Common myeloid progenitor, CD34-positive (primary cell): ENCODE measurements at places on chromosomes 3 and 15.

DNA sequence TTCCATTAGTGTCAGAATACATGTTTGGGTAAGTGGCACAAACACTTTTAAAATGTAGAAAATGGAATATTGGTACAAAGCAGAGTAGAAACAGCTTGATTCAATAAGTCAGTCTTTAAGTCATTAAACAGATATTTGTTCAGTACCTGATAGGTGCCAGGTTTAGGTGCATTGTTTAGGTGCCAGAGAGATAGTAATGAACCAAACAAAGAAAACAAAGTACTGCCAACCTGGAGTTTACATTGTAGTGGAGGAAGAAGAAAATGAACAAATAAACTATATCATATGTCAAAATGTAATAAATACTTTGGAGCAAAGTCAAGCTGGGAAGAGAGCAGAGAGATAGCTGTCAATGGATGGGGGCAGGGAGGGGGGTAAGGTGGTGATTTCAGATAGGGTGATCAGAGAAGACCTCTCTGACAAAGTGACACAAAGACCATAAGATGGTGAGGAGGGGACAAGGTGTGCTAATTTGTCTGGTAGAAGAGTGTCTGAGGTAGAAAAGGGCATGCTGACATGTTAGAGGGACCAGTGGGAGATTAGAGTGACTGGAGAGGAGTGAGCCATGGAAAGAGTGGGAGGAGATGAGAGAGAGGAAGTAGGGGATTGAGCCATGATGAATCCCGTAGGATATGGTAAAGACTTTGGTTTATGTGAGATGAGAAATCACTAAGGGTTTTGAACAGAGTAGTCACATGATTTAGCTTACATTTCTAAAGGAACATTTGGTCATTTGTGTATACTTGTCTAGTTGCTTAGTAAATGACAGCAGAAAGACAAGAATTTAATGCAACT, 128.2 kb downstream of the UBE2E2 start:
- H3K4me1 ChIP-seq: no peaks in the 10 kb centered on the region
- H3K36me3 ChIP-seq: no peaks in the 10 kb centered on the region
- no peak for DNase-seq
- H3K27me3 ChIP-seq: no peaks in the 10 kb centered on the region

- H3K27ac ChIP-seq: no peak overlapping the region
- H3K36me3 ChIP-seq: no peaks in the 10 kb centered on the region
- no peaks in the 10 kb centered on the region for H3K4me1 ChIP-seq
- DNase-seq: no peak
- H3K4me3 ChIP-seq: no peak overlapping the region
- no peaks in the 10 kb centered on the region for H3K27me3 ChIP-seq
Observed at GRCh38 chr3:102032491-102033383, 183.4 kb downstream of the NFKBIZ start.

GRCh38 chr3:126558336-126559071, at the start of gene C3orf22:
Gene C3orf22, minus strand, starts transcription at chr3:126558932. Its CDS starts 5,542 bp downstream, at chr3:126553390.
- H3K36me3 ChIP-seq: no peaks in the 10 kb centered on the region
- no peak within 1 kb of the TSS for H3K27ac ChIP-seq
- H3K27me3 ChIP-seq: no peaks in the 10 kb centered on the region
- DNase-seq: no peak
- peaks cover 2% of the 10 kb centered on the region for H3K4me1 ChIP-seq

DNA sequence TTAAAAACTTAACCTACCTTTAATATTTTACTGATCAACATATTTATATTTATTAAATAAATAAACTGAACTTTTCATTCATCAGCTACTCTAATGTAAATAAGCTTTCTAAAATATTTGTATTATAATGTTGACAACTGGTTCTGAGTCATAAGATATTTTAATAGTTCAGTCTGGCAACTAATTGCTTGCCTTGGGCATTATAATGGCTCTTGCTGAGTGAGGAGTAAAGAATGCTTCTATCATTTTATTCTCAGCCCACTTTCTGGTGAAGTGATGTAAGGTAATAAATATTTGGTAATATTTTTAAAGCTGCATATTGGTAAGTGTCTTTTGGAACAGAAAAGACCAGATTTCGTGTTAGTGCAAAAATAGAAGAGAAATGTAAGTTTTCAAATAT, 81.5 kb downstream of the DIPK2A start:
- no peak for DNase-seq
- no peaks in the 10 kb centered on the region for H3K4me1 ChIP-seq
- no peaks in the 10 kb centered on the region for H3K36me3 ChIP-seq
- no peak overlapping the region for H3K4me3 ChIP-seq
- no peak overlapping the region for H3K27ac ChIP-seq
- H3K27me3 ChIP-seq: no peaks in the 10 kb centered on the region

DNA sequence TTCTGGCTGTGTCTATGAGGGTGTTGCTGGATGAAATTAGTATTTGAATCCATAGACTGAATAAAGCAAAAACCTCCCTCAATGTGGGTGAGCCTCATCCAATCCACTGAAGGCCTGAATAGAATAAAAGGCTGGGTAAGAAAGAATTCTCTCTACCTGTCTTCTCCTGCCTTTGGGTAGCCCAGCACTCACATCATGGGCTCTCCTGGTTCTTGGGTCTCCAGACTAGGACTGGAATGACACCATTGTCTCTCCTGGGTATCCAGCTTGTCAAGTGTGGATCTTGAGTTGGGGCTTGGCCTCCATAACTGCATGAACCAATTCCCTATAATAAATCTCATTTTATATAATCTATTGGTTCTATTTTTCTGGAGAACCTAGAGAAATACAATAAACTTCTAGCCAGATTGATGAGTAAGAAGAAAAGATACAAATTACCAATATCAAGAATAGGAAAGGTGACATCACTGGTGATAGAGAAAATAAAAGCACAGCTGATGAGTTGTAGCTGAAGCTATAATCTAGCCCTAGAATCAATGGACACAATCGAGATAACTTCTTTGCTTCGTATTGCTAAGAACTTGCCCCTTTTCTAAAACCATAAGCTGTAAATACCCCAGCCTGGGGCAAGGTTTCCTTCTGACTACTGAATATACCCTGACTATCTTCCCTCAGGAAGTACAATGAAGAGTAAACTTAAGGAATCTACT, 106.4 kb downstream of the ANO10 start:
- H3K4me1 ChIP-seq: no peaks in the 10 kb centered on the region
- H3K27me3 ChIP-seq: no peaks in the 10 kb centered on the region
- no peak overlapping the region for H3K4me3 ChIP-seq

DNA sequence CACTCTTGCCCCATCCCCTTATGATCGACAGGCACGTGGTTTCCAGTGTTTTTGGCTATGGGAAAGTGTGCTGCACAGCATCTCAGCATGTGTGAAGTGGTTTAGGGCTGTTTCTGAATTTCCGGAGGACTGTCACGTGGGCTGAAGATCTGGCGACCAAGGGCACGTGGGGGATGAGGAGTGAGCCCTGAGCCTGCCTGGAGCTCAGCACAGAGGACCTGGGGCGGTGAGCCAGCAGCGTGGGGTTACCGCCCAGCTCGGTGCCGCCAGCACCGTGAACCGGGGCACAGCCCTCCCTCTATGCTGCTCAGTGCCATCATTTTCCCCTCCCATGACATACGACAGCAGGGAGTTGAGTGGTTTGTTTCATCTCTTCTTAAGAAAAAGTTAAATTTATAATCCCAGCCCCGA, 150.2 kb downstream of the DNAJB8 start:
- no peak overlapping the region for H3K4me3 ChIP-seq
- no peaks in the 10 kb centered on the region for H3K4me1 ChIP-seq
- peaks cover 6% of the 10 kb centered on the region for H3K36me3 ChIP-seq
- H3K27me3 ChIP-seq: no peaks in the 10 kb centered on the region
- DNase-seq: no peak

GRCh38 chr3:149917124-149917667, 53.5 kb downstream of the PFN2 start:
- peaks cover 21% of the 10 kb centered on the region for H3K36me3 ChIP-seq
- no peak overlapping the region for H3K4me3 ChIP-seq
- no peak overlapping the region for H3K27ac ChIP-seq
- H3K4me1 ChIP-seq: no peaks in the 10 kb centered on the region
- H3K27me3 ChIP-seq: no peaks in the 10 kb centered on the region
- no peak for DNase-seq

GRCh38 chr3:134372396-134373270, 1.6 kb downstream of the AMOTL2 start:
- peaks cover 32% of the 10 kb centered on the region for H3K4me1 ChIP-seq
- H3K4me3 ChIP-seq: no peak overlapping the region
- no peaks in the 10 kb centered on the region for H3K36me3 ChIP-seq
- DNase-seq: no peak

- no peaks in the 10 kb centered on the region for H3K36me3 ChIP-seq
- H3K4me3 ChIP-seq: no peak overlapping the region
- DNase-seq: no peak
- no peaks in the 10 kb centered on the region for H3K4me1 ChIP-seq
Observed at GRCh38 chr3:152497457-152497856, 228.7 kb downstream of the MBNL1 start.

- DNase-seq: peak; percentile 47
- H3K27ac ChIP-seq: no peak overlapping the region
- no peak overlapping the region for H3K4me3 ChIP-seq
- H3K36me3 ChIP-seq: peaks cover 17% of the 10 kb centered on the region
- H3K4me1 ChIP-seq: peaks cover 52% of the 10 kb centered on the region
Observed at GRCh38 chr3:4824926-4825325, 154.3 kb upstream of the BHLHE40 start.

- peaks cover 10% of the 10 kb centered on the region for H3K36me3 ChIP-seq
- H3K27me3 ChIP-seq: no peaks in the 10 kb centered on the region
- no peak overlapping the region for H3K27ac ChIP-seq
- no peaks in the 10 kb centered on the region for H3K4me1 ChIP-seq
Observed at GRCh38 chr3:196886144-196886543, 18.4 kb downstream of the SENP5 start.

GRCh38 chr15:91099616-91099994, 452 bp upstream of the SV2B start:
- peaks cover 49% of the 10 kb centered on the region for H3K27me3 ChIP-seq
- no peak overlapping the region for H3K27ac ChIP-seq
- peaks cover 21% of the 10 kb centered on the region for H3K4me1 ChIP-seq
- peak; percentile 55 for DNase-seq

DNA sequence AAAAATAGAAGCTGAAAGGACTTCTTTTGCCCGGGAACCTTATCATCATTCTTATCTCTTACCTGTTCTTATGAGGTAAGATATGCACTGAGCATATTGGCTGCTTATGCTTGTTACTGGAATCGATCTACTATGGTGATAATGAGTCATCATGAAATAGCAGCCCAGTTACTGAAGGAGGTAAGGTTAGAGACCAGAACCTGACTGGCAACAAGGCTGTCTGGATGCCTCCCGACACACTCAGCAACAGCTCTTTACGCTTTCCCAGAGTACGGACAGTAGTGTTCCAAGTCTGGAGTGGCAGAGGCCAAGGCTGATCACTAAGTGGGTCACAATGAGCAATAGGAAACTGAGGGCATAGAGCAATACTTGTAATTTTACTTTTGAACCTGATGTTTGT, 314.1 kb downstream of the NLGN1 start:
- H3K27ac ChIP-seq: no peak overlapping the region
- no peak overlapping the region for H3K4me3 ChIP-seq
- DNase-seq: no peak
- H3K27me3 ChIP-seq: no peaks in the 10 kb centered on the region
- no peaks in the 10 kb centered on the region for H3K4me1 ChIP-seq

GRCh38 chr3:88809993-88810392, 297.4 kb upstream of the EPHA3 start:
- DNase-seq: no peak
- no peak overlapping the region for H3K27ac ChIP-seq
- H3K4me3 ChIP-seq: no peak overlapping the region
- no peaks in the 10 kb centered on the region for H3K4me1 ChIP-seq
- no peaks in the 10 kb centered on the region for H3K27me3 ChIP-seq
- H3K36me3 ChIP-seq: no peaks in the 10 kb centered on the region

DNA sequence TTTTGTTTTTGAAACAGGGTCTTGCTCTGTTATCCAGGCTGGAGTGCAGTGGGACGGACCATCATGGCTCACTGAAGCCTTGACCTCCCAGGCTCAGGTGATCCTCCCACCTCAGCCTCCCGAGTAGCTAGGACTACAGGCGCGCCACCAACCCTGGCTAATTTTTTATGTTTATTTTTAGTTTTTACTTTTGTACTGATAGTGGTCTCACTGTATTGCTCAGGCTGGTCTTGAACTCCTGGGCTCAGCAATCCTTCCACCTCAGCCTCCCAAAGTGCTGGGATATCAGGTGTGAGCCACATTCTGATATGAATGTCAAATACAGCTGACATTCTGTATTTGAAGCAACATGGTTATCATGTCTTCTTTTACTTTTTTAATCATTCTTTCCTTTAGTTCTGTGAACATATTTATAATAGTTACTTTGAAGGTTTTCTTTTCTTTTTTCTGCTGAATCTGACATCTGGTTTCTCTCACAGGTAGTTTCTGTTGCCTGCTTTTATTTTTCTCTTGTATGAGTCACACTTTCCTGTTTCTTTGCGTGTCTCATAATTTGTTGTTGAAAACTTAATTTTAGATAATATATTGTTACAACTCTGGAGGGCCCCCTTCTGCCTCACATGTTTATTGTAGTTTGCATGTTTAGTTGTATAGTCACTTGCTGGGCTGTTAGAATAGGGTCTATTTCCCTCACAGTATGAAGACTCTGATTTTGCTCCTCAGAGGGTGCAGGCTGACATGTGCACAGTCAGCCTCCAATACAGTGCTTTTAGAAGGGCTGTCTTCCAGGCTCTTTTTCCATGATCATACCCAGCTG, 8.4 kb upstream of the CNTN4 start:
- DNase-seq: no peak
- H3K4me1 ChIP-seq: no peaks in the 10 kb centered on the region
- no peak overlapping the region for H3K4me3 ChIP-seq
- H3K27ac ChIP-seq: no peak overlapping the region

DNA sequence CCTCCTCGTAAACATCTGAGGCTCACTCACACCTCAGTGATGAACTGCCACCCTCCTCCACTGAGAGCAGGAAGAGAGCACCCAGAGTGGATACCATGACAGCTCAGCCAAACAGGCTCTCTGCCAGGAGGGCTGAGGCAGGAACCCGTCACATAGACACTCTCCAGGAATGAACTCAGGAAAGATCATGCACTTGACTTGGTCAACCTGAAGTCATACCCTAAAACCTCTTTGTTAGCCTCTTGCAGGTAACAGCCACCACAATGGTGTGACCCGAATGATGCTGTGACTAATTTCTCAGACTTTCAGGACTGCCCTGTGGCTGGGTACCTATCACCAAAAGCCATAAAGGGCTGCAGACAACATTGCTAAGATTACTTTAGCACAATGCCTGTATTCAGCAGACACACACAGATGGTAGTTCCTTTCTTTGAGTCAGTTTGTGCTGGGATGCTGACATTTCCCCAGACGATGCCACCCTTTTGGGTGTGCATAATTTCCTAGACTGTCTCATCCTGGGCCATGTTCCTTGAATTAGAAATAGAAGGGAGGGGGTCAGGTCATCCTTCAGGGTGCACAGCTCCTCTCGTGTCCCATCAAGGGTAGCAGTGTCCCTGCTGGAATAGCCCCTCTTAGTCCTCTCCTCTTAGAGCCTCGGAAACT, 30.3 kb downstream of the CX3CR1 start:
- no peak for DNase-seq
- no peaks in the 10 kb centered on the region for H3K27me3 ChIP-seq
- no peak overlapping the region for H3K27ac ChIP-seq
- H3K4me1 ChIP-seq: peaks cover 55% of the 10 kb centered on the region
- H3K4me3 ChIP-seq: peak overlapping the region; percentile 39
- no peaks in the 10 kb centered on the region for H3K36me3 ChIP-seq

- no peaks in the 10 kb centered on the region for H3K27me3 ChIP-seq
- DNase-seq: no peak
- H3K4me1 ChIP-seq: no peaks in the 10 kb centered on the region
Observed at GRCh38 chr3:95926904-95927501, 887.4 kb upstream of the EPHA6 start.

- H3K36me3 ChIP-seq: peaks cover 16% of the 10 kb centered on the region
- H3K4me1 ChIP-seq: no peaks in the 10 kb centered on the region
- H3K27ac ChIP-seq: no peak overlapping the region
- DNase-seq: no peak
Observed at GRCh38 chr3:71163198-71163918, 420.2 kb downstream of the FOXP1 start.

- H3K4me1 ChIP-seq: peaks cover 2% of the 10 kb centered on the region
- no peaks in the 10 kb centered on the region for H3K27me3 ChIP-seq
- no peak for DNase-seq
Observed at GRCh38 chr3:173753593-173753992, 356.0 kb downstream of the NLGN1 start.
